Activated CD4-positive, alpha-beta T cell treated with anti-CD3 and anti-CD28 coated beads for 36 hours (primary cell): ENCODE measurements at places on chromosomes 6 and 20.
A peak's percentile ranks its signal among the peaks of the same experiment; 100 is the strongest.

GRCh38 chr20:37804584-37805566, 98.1 kb upstream of the VSTM2L start:
- DNase-seq = no peak

GRCh38 chr6:32627831-32628230, 9.4 kb upstream of the HLA-DQA1 start:
- DNase-seq = peak; percentile 56

DNA sequence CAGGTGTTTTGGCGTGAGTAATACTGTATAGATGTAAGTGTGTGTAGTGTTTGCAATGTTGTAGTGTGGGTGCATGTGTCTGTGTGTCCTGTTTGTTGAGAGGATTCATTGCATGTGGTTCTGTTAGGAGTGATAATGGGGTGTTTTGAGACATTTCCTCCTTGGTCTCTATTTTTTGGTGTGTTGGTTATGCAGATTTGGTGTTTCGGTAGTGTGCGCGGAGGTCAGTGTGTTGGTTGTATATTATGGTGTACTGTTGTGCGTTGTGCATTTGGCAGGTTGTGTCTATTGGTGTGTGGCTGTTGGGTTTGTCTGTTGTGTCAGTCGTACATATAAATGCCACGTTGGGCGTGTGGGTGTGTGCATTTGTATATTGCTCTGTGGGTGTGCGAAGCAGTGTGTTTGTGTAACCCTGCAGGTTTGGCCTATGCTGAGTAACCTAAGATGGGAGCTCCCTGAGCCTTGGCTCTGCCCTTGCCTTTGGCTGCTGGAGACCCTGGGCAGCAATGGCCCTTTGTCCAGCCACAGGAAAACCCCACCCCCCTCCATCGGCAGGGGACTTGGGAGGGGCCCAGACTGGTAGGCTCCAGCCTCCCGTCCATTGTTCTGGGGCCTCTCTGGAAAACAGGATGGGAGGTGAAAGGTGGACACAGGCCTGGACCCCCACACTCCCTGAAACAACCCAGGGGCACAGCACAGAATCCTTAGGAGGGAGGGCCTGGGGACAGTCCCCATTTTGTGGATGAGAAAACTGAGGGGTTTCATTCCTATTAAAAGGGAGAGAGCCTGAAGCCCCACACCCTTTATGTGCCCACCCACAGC, 10.3 kb upstream of the ID1 start:
- DNase-seq = no peak

GRCh38 chr6:129641344-129641743, 68.6 kb downstream of the ARHGAP18 start:
- DNase-seq = no peak

DNA sequence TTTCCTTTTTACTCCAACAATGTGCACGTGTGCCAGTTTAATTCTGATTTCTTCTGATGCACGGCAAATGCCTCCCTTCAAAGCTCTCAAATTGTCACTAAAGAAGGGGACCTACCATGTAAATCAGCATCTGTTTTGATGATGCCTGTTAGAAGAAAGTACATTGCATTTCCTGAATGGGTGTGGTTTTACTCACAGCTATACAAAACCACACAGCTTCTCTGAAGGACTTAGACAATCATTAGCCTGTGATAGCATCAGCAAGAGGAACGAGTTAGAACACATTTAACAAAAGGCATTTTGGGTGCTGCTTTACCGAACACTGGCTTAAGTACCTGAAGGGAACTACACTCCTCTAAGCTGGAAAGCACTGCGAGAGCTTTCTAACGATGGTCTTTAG, 109.4 kb downstream of the ATXN1 start:
- DNase-seq = no peak

GRCh38 chr6:12289933-12290820, at the start of gene EDN1:
Gene EDN1 (plus strand): TSS chr6:12290361. CDS start chr6:12290630, 269 bp downstream.
- DNase-seq = peak; percentile 82

- no peak for DNase-seq
These were observed 8.0 kb upstream of the UBE2J1 start for GRCh38 chr6:89360415-89360999.

DNA sequence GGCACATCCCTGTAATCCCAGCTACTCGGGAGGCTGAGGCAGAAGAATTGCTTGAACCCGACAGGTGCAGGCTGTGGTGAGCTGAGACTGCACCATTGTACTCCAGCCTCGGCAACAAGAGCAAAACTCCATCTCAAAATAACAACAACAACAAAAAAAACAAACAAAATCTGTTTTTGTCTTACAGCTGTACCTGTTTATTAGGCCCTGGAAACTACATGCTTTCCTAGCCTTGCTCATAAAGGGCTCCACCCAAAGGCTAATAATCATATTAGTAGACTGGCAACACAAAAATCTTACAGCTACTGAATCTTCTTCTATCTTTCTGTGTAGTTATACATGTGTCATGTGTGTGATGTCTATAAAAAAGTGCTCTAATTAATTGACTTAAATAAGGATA, 503.9 kb upstream of the EYS start:
- DNase-seq = no peak

GRCh38 chr6:45054610-45055009, 273.5 kb upstream of the RUNX2 start:
- no peak for DNase-seq

DNA sequence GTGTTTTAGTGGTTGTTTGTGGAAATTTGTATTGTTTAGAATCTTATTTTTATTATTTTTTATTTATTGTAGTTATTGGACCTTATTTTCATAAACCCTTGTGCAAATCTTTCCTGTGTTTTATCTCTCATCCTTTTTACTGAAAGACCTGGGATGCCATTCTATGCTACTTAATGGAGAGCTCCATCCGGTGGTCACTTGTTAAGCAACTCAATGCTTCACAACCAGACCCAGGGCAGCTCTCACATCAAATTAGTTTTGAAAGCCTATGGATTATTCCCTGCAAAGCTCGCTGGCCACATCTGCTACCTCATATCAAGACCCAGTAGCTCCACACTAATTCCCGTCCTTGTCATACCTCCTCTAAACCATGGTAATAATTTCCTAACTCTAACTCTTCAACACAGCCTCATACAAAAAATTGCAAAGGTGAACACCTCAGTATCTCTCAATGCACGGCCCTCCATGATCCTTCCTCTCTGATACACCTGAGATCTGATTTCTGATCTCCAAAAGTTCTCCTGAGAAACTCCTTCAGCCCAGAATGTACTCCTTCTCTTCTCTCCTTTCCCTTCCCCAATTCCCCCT, 296.6 kb upstream of the MANEA start:
- no peak for DNase-seq

DNA sequence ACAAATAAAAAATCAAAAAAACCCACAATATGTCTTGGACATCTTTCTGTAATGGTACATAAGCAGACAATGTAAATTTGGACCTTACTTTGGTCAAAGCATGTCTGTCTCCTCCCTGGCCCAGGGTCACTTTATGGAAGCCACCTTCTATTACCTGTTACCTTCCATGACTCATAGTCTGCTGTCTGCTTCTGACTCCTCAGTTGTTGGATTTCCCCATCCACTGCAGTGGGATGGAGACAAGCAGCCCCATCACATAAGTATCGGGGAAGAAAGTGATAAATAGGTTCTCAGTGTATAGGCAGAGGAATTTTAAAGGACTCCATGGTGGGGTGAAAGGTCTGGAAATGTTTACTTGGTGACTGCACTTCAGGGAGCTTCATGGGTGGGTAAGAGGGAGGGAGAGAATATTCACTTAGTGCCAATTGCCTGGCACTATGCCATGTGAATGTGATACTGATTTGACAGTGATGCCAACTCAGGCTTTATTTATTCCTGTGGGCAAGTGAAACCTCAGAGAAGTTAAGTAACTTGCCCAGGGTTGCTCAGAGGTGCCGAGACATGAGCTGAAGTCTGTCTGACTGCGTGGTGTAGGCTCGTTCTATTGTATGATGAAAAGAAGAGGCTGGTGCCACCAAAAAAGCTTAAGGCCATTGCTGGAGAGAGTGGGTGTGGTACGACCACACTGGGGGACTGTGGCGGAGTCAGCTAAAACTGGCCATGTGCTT, 175.6 kb upstream of the RNF24 start:
- no peak for DNase-seq

GRCh38 chr20:61576372-61576771, 324.3 kb downstream of the CDH4 start:
- DNase-seq = no peak

DNA sequence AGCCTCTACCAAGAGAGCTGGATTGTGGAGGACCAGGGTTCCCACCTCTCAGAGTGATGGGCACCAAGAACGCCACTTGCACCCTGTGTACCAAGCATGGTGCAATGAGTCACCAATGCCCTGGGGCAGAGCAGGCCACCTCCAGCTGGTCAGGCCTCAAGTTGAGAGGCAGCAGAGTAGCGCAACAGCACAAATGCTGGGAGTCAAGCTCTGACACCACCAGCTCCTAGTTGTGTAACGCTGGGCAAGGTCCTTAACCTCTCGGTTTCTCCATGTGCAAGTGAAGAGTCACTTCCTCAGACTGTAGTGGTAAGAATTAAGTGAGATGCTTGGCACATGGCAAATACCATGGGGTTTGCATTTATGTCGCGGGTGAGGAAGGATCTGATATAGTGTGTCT, 25.6 kb downstream of the GFOD1 start:
- DNase-seq = no peak
